Stimulated activated CD4-positive, alpha-beta T cell treated with anti-CD3 and anti-CD28 coated beads, Interleukin-1b, Interleukin-23, amount 100 ng/mL, for 24 hours (primary cell): ENCODE measurements at places on chromosomes 7 and 10.

- no peak for DNase-seq
Measured at GRCh38 chr7:26345837-26346236, 54.2 kb downstream of the SNX10 start.

GRCh38 chr7:29105752-29106668, 40.3 kb downstream of the CPVL start:
- no peak for DNase-seq

DNA sequence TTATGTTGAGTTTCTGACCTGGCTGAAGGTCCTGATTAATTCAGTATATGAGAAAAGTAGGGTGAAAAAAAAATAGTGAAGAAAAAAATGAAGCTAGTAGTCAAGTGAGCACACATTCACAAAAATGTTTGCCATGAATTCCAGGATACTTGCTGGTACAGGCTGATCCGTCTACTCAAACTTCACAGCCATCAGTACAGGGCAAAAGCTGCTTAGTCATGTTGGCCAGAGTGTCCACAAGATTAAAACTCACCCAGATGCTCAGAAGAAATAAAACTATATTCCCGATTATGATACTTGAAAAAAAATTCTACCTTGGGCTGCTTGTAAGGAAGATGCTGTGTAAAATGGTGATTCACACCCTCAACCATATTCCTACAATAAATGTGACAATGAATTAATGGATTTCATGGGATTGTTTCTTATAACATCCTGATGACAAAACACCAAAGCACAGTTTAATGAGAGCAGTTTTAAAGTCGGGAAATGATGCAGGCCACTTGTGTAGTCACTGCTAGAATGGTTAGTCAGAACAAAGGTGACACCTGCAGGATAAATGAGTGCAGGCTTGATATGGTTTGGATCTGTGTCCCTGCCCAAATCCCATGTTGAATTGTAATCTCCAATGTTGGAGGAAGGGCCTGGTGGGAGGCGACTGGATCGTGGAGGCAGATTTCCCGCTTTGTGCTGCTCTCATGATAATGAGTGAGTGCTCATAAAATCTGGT, 49.2 kb upstream of the ANKRD1 start:
- no peak for DNase-seq

- no peak for DNase-seq
Measured at GRCh38 chr7:78014401-78014800, 215.8 kb downstream of the PHTF2 start.

- peak; percentile 47 for DNase-seq
Measured at GRCh38 chr10:72248468-72249151, 25.1 kb upstream of the DDIT4 start.

DNA sequence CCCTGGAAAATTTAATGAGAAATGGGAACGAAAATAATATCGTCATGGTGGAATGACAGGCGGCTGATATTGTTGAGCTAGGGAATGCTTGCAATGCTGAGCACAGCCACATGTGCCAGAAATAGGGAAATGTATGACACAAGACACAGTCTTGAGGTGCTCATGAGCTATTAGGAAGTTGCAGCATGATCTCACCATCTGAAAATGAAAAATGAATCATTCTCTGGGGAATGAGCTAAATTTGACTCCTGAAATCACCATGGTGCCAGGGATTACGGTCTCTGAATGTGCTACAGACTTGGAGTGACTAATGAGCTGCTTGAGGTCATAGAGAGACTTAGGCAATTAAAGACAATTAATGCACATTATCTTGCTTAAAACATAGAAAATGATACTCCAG, 845.0 kb downstream of the CNTNAP2 start:
- no peak for DNase-seq

DNA sequence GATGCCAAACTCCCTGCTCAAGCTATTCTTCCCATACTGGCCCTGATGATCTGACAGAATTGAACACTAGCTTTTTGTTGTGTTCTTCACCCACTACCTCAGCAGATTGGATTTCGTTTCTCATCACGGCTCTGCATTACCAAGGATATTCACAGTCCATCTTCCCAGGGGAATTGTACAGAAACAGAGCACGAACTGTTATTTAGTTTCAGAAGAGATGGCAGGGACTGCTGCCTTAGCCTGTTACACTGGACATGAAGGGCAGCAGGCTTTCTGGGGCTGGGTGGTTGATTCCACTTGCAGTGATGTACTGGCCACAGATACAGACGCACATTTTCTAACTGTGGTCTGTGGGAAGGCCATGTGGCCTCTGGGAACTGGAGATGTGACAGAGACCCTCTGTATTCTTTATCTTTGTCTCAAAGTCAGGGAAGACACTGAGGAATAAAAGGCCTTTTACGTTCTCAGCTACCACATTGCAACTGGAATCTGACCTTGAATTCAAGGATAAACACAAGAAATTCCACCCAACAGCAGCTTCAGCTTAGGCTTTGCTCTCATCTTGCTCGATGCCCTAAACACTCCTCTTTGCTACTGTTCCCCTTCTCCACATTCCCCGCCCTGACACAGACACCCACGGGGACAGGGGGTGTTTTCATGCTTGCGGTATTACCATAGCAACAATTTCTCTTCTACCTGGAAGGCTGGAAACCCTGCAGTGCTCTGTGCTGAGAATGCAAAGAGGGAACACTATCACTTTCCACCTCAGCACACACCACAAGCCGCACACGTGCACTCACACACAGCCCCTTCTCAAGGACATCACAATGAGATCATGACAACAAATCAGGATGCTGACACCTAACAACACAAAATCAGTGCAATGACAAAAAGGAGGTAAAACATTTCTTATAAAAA, 81.7 kb downstream of the RNF216 start:
- no peak for DNase-seq

DNA sequence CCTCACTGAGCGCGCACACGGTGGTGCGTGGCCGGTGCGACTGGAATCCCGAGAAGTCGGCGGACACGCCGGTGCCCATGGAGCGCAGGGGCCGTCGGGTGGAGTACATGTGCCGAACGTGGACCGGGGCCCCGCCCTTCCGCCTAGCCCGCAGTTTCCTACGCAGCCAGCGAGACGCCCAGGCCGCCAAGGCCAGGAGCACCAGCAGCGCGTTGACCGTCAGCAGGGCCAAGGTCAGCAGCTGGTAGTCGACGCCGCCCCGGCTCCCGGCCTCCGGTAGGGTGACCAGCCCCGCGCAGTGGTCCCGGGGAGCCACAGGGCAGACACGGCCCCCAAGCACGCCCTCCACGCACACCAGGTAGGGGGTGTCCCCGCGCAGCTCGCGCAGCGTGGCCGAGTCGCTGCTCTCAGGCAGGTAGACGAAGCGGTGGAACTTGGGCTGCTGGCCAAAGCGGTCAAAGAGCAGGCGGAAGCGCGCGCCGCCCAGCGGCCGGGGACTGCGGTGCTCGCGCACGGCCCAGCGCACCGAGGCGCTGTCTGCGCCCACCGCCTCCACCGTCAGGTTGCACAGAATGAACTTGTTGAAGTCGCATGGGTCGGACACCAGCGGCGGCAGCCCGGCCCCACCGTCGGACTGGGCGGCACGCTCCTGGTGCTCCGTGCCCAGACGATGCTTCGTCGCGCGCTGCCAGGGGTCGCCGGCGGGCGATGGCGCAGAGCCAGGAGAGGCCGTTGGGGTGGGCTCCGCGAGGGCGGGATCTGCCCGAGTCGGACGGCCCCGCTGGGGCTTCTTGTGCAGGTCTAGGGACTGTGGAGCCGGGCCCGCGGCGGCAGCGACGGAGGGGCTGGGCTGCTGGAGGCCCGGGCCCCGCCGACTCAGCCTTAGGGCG, 2.2 kb downstream of the TRIL start:
- DNase-seq, result no peak

GRCh38 chr10:88395677-88396076, 187.4 kb downstream of the RNLS start:
- no peak for DNase-seq

GRCh38 chr7:142669074-142669654, 80.1 kb upstream of the PRSS1 start:
- no peak for DNase-seq
